Suprapubic skin (tissue), 4 donors: ENCODE measurements at places on chromosomes 2 and 18. TPM values are rescaled to one million over a fixed set of nuclear protein-coding genes. Genes with fewer than 3 reads are reported as not detected.

DNA sequence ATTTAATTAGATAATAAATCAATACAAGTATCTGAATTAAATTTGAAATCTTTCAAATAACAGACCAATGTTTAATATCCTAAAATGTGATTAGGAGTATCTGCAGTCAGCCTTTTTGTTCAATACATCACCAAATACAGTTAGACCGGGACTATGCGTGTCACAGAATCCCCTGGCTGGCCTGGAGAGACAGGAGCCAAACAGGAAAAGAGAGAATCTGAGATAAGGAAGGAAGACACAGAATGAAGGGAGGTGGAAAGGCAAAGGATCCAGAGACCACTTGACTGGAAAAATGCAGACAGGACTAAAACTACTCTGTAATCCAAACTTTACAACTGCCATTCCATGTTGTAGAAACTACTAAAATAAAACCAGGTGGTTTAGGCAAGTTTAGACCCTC, 66.3 kb downstream of the SIGLEC15 start:
- no peak for DNase-seq

DNA sequence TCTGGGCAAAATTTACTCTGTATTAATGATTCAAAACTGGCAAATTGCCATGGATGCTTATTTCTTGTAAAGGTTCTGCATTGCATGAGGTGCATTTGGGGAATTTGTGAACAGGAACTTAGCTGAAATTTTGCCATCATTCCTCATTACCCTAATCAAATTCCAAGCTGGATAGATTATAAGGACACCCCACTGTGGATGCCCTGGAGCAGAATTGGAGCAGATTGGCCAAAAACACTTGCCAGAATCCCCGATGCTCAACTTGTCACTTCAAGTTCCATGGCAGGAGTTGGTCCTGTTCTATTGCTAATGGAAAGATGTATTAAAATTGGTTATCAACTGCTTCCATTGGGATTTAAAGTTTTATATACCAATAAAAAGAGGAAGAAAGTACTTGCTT, 237.9 kb downstream of the CCDC102B start:
- DNase-seq: no peak

DNA sequence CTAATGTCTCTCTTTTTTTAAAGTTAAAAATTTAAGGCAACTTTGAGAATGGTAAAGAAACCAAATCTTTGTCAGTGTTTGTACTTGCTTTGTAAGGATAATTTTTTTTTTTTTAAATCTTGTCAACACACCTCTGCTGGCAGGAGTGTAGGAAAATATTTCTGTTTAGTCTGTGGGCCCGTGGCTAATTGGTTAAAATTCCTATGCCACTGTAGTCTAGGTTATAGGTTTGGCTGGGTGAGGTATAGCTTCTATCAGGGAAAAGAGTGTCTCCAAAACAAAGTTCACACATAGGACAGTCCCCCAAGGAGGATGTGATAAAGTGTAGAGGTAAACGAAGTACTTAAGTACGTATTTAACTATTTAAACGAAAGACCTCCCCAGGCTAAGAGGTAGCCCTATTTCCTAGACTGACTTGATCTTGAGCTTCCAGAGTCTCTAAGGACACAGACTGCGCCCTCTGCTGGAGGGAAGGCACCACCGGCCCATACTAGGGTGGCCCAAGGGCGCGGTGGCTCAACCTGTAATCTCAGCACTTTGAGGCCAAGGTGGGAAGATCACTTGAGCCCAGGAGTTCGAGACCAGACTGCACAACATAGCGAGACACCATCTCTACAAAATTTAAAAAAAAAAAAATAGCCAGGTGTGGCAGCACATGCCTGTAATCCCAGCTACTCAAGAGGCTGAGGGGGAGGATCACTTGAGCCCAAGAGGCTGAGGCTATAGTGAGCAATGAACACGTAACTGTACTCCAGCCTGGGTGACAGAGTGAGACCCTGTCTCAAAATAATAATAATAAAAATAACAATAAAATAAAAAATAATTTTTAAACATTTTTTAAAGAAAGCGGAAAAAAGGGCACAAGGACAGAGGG, 8.9 kb downstream of the TEX44 start:
- peak; percentile 92 for DNase-seq

GRCh38 chr18:46260016-46260878, 156.1 kb downstream of the HAUS1 start:
- DNase-seq: no peak

GRCh38 chr18:45571714-45572113, 43.6 kb upstream of the SLC14A2 start:
- no peak for DNase-seq

DNA sequence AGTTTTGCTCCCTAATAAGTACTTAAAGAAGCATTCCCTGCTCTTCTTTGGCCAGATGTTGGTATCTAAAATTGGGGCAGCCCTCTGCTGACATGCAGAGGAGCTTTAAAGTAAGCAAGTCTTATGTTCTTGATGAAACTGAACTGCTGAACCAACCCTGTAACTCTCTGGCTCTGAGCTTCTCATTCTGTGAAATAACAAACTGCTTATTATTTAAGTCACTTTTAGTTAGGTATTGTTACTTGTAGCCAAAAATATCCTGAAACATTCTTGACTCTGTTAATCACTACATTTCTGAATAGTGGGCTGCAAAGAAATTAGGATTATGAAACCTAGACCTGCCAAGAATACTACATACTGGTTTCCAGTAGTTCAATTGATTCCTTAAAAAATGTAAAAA, 15.5 kb downstream of the PPP3R1 start:
- DNase-seq: no peak

Gene REG3G
- total RNA-seq: not detected

Gene TUBA3D
- not detected for total RNA-seq

Gene MMADHC
- total RNA-seq: 102 TPM
